D341Med (cell line): ENCODE measurements at places on chromosomes 6 and 20.

GRCh38 chr6:42200035-42200434, 5.3 kb upstream of the GUCA1B start:
- no peak for DNase-seq

DNA sequence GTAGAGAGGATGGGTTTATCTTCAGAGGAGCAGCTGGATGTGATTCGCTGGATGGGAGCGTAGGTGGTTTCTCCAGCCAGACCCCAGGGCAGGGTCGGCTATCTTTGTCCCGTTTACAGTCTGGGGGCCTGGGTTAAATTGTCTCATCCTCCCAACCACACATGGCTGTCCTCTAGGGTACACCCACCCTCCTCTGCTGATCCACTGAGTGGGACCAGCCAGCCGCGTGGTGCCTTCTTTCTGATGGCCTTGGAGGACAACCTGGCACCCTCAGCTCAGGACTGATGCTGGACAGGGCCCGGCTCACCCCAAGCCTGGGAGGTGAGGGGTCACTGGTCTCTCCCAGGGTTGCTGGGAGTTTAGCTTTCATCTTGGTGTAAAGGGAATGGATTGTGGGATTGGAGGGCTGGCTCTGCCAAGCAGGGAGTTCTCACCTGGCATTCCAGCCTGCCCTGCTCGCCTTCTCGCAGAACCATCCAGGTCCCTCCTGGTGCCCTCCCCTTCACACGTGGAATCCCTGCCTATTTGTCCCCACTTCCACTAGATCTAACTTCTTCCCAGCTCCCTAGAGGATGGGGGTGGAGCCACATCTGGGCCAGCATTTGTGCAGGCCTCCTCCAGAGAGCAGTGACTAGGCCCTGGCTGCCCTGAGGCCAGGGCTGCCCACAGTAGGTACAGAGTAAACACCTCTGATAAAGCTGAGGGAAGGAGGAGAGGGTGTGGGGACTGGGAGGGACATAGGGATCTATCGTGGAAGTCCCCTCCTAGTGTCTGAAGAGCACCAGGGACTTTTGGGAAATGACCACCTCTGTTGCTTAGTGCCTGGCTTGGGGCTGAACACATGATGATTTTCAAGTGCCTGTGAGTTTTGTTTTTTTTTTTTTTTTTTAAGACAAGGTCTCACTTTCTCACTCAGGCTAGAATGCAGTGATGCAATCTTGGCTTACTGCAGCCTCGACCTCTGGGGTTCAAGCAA, 1.6 kb downstream of the ITPR3 start:
- no peak for DNase-seq

GRCh38 chr6:158708239-158708638, 58.4 kb downstream of the SYTL3 start:
- no peak for DNase-seq

DNA sequence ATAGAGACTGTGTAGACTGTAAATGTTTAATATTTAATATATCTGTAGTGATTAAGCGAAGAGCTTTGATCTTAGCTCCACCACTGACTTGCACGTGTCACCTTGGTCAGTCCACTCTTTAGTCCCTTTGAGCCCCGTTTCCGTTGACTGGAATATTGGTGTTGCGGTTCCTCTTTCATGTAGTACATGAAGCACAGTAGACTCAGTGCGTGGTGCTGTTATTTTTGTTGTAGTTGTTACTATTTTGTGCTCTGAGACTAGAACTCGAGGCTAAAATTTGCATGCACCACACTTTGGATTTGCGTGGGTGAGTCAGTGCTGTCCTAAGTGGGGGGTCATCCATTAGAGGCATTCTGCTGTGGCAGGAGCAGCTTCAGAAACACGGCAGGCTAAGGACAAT, 291.4 kb downstream of the QKI start:
- DNase-seq, result no peak

DNA sequence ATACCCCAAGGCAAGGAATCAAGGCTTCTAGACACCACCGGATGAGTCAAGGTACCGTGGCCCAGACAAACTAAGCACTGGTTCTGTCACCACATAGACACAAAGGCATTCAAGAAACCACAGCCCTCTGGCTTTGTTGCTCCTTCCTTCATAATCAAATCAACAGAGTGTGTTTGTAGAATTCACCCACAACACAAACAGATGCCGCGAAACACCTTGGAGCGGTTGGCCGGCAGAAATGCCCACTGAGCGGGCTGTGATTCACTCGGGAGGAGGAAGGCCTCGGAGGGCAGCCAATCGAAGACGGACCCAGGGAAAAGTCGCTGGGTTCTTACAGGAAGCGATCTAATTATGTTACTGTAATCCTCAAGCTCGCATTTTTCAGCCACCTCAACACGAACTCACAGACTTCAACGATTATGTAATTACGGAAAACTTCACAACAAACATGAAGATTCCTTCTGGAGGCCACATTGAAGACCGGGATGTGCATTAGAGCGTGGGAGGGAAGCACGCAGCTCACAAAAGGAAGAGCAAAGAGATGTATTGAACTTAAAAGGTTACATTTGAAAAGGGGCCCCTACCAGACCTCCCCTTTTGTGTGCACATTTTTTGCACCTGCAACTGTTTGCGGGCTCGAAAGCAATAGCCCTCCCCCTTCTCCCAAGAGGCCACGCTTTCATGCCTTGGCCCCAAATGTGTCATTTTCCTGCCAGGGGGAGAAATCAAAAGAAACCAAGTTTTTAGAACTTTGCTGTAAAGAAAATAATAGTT, 184.7 kb upstream of the PREP start:
- DNase-seq, result no peak

GRCh38 chr6:164308339-164308738, 893.8 kb downstream of the QKI start:
- no peak for DNase-seq

GRCh38 chr6:111562246-111562645, 43.4 kb downstream of the TRAF3IP2 start:
- no peak for DNase-seq

DNA sequence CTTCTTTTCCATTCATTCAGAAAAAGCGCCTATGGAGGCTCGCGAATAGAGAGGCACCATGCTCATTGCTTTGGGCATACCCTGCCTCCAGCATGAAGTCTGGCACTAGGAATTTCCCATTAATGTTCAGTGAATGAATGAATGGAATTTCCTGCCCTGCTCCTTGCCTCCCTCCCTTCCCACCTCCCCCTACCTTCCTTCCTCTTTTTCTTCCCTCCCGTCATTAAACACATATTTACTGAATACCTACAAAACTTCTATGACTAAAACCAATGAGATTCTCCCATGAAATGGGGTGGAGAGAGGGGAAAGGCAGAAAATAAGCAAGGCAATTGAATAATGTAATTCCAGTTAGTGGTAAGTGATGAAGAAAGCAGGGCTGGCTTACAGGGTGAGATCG, 213.8 kb upstream of the AGPAT4 start:
- no peak for DNase-seq

DNA sequence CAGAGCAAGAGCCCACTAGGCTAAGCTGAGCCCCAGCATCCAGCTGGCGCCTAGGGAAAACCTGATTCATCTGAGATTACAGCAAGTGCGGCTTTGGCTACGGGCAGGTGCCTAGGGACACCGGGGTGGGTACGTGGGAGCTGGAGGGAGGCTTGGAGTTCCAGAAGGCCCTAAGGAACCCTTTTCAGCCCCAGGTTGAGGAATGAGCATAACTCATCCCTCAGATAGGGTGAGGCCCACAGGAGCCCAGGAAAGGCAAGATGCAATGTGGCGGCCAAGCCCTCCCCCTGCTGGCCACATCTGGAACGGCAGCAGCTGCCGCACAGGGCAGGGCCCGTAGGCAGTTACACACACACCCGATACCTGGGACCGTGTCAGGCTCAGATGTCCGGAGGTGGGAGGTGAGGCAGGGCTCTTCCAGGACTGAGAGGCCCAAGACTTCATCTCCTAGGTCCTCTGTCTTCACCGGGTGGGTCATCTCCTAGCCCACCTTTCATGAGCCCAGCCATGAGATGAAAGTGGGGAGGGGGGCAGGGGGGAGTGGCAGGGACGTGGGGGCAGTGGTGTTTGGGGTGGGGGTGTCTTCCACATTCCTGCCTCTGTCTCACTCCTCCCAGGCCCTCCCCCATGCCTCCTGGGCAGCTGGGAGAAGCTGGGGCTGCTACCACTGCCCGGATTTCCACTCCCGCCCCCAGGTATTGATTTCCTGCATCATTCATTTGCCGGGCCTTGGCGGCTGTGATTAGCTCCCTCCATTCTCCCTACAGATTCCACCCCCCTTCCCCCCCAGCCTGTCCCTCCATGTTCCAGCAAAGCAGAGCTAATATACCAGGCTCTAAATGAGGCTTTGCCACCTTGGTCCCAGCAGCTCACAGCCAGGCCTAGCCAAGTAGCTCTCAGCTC, 5.5 kb downstream of the MDGA1 start:
- peak; percentile 90 for DNase-seq

DNA sequence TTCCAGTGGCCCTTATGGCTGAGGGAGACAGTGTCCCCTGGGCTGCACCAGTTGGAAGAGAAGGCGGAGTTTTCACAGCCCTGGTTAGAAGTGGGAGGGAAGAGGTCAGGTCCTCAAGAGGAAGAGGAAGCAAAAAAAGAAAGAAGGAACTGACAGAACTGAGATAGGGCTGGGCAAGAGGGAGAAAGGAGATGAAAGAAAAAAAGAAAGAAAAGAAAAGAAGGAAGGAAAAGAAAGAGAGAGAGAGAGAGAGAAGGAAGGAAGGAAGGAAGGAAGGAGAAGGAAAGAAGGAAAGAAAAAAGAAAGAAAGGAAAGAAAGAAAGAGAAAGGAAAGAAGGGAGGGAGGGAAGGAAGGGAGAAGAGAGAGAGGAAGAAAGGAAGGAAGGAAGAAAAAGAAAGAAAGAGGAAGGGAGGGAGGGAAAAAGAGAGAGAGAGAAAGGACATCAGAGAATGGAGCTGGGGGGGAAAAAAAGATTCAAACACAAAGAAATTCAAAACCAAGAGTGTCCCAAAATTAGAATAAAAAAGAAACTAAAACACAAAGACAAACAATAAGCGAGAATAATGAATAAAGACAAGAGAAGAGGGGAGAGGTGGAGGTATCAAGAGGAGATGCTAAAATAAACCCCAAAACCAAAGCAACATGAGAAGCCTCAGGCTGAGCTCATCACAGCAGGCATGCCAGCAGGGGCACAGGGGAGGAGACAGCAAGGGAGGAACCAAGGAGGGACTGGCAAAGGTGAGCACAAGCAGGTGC, 5.3 kb upstream of the FUCA2 start:
- no peak for DNase-seq

GRCh38 chr6:149311293-149311692, 6.2 kb upstream of the TAB2 start:
- DNase-seq, result no peak

DNA sequence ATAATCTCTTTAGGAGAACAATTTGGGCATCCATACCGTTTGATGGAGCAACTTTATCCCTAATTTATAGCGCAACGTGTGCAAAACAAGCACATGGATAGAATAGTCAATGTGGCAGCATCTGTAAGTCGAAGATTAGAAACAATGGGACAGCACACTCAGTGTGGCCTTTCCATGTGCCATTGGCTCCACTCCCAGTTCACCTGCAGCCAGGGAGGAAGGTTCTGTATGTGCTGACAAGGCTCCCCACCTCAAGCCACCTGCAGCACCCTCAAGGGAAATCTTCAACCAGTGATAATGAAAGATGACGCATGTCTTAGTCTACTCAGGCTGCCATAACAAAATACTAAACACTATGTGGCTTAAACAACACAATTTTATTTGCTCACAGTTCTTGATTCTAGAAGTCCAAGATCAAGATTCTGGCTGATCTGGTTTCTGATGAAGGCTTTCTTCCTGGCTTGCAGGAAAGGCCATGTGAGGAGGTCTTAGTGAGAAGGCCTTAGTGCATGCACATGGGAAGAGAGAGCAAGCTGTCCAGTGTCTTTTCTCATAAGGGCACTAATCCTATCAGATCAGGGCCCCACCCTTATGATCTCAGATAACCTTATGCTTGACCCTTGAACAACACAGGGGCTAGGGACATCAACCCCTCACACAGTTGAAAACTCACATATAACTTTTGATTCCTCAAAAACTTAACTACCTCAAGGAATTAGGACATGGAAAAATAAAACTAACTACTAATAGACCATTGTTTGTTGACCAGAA, 34.9 kb upstream of the SHLD1 start:
- DNase-seq, result no peak

DNA sequence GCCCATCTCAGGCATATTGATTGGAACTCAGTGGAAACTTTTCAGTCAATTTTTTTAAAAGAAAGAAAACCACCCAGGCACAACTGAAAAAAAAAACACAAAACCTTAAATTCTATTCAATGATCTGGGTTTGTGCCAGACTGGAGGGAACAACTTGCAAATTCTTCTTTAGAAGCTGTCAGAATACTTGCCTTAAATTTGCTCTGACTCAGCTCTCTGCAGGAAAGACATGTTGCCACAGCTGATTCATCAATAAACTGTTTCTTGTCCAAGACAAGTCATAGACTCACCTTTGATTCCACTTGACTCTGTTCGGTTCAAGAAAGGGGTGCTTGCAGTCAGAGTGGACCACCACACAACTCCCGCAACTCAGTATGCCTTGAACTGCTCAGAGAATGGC, 117.8 kb upstream of the F13A1 start:
- no peak for DNase-seq

GRCh38 chr20:39888310-39888709, 800.7 kb downstream of the MAFB start:
- no peak for DNase-seq

- DNase-seq, result no peak
These were observed 22.2 kb downstream of the HLA-A start for GRCh38 chr6:29964518-29964886.

GRCh38 chr6:35302604-35303241, 5.1 kb downstream of the DEF6 start:
- no peak for DNase-seq

DNA sequence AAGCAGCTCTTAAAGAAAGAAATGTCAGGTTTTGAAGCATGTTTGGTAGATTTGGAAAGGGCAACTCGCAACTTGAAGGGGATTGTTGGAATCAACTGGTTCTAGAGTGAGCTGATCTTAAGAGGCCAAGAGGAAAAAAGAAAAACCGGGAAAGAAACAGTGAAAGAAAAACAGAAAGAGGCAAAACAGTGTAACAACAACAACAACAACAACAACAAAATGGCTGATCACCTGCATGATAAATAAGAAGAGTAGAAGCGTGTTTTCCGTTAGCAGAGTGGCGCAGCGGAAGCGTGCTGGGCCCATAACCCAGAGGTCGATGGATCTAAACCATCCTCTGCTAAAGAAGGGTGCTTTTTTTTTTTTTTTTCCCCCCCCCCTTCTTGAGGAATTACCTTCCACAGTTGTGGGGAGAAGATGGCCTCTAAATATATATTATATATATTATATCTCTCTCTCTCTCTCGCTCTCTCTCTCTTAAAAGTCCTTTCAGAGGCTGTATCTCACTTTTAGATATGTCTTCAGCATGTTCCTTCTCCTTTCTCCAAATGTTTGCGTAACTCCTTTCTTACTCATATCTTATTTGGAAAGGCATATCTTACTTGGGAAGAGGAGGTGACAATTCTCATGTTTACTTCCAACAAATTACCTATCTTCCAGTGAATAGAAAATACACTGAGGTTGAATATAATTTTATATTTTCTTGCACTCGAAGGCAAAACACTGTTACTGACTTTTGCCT, 134.4 kb downstream of the OR2B2 start:
- no peak for DNase-seq

DNA sequence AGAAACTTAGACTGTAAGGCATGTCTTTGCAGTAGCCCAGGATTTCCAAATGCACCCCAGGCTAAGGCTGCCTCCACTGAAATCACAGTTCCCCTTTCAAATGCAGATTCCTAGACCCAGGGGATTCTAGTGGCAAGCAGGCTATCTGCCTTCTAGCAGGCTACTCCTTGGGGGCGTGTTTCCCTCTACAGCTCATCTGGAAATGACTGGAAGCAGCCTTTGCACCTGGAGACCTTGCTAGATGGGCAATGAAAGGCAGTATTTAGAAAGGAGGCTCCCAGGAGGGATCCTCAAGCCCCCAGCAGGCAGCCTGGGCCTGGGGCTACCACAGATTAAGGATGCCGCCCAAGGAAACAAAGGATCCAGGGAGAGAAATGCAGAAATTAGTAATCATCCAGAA, 26.0 kb upstream of the SYNDIG1 start:
- no peak for DNase-seq
